Thyroid gland (tissue), 4 donors: ENCODE measurements at places on chromosomes 13 and 19.

- H3K36me3 ChIP-seq, result no peaks in the 10 kb centered on the region
- DNase-seq, result no peak
- no peak overlapping the region for H3K4me3 ChIP-seq
- H3K27me3 ChIP-seq, result no peaks in the 10 kb centered on the region
Observed at GRCh38 chr13:49521224-49521623, 25.5 kb downstream of the PHF11 start.

DNA sequence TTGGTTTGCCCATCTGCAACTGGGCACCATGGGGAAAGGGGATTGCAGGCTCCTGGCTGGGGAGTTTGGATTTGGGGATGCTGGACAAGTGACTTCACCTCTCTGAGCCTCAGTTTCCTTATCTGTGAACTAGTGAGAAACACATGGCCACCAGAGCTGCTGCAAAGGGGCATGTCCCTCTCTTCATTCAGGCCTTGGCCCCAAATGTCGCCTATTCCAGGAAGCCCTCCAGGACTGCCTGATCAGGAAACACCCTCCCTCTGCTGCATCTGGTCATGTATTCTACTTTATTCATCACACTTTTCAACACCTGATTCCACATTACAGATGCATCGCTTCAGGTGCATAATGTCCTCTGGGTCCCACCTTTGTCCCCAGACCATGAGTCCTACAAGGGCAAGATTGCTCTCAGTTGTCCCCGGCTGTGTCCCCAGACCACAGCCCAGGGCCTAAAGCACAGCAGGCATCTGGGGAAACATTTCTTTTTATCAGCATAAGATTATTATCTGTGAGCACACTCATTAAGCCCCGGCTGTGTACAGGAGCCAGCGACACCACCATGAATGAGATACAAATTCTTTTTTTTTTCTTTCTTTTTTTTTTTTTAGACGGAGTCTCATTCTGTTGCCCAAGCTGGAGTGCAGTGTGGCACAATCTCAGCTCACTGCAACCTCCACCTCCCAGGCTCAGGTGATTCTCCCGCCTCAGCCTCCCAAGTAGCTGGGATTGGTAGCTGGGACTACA lies 37.5 kb downstream of the ARRDC2 start:
- no peak for DNase-seq
- peak overlapping the region; percentile 22 for H3K4me3 ChIP-seq
- H3K27me3 ChIP-seq, result no peaks in the 10 kb centered on the region
- no peaks in the 10 kb centered on the region for H3K36me3 ChIP-seq
- H3K4me1 ChIP-seq, result peaks cover 5% of the 10 kb centered on the region

DNA sequence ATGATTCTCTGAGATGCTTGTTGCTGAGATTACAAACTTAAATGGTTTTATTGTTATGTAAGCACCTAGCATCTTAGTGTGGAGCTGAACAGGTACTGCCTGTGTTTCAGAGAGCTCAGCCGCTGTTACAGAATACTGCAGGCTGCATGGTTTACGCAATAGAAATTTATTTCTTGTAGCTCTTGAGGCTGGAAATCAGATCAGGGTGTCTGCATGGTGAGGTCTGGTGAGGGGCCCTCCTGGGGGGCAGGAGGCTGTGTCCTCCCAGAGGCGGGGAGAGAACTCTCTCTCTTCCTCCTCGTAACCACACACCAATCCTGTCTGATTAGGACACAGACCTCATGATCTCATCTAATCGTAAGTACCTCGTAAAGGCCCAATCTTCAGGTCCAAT lies 13.1 kb downstream of the ATP11A start:
- DNase-seq, result no peak
- H3K4me1 ChIP-seq, result peaks cover 2% of the 10 kb centered on the region
- no peak overlapping the region for H3K4me3 ChIP-seq
- H3K36me3 ChIP-seq, result no peaks in the 10 kb centered on the region
- H3K27ac ChIP-seq, result no peak overlapping the region

GRCh38 chr13:77222000-77222690 lies 104.7 kb downstream of the MYCBP2 start:
- H3K4me3 ChIP-seq, result no peak overlapping the region
- DNase-seq, result no peak
- peaks cover 4% of the 10 kb centered on the region for H3K36me3 ChIP-seq
- no peak overlapping the region for H3K27ac ChIP-seq

DNA sequence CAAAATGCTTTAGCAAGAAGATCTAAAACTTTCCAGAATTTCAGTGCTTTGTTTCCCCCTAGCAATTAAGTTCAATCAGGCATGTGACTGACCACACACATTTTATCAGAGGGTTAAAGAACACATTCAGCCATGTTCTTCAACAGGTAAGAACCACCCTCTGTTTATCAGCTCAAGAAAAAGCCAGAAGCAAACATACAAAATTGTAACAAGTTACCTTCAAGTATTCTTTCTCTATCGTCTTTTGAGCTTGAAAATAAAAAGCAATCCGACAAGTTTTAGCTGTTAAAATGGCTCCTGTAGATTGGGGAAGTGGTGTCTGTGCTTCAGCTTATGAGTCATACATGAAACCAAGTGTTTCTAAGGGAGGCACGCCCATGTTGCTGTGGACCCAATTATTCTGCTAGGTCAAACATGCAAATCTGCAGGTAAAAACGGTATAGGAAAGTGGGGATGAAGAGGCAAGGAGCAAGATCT lies at the start of gene ELF1:
ELF1 (minus strand) TSS at position 306 of the 477 bp plus-strand sequence. CDS start 37,262 bp downstream, outside the sequence.
- no peaks in the 10 kb centered on the region for H3K36me3 ChIP-seq
- peak; percentile 66 for DNase-seq
- H3K27ac ChIP-seq, result peak within 1 kb of the TSS; percentile 94
- H3K27me3 ChIP-seq, result no peaks in the 10 kb centered on the region
- peaks cover 36% of the 10 kb centered on the region for H3K4me1 ChIP-seq
- H3K4me3 ChIP-seq, result peak within 1 kb of the TSS; percentile 14

DNA sequence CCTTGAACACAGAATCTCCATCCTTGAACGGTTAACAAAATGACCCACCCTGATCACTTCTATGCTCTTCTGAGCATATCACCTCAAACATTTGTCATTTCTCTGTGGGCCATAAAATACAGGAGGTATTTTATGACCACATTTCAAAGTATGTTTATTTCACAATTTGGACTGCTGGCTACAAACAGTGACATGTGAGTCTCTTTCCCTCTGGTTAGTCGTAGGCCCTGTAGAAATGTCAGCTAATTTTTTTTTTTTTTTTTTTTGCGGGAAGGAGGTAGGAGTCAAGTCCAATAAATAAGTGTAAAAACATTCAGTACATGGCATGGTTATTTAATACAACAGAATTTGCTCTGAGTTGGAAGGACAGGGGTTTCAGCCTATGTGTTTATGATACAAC lies 70.7 kb downstream of the FOXO1 start:
- H3K36me3 ChIP-seq, result no peaks in the 10 kb centered on the region
- no peak overlapping the region for H3K4me3 ChIP-seq
- H3K4me1 ChIP-seq, result peaks cover 80% of the 10 kb centered on the region
- no peak for DNase-seq
- no peak overlapping the region for H3K27ac ChIP-seq

DNA sequence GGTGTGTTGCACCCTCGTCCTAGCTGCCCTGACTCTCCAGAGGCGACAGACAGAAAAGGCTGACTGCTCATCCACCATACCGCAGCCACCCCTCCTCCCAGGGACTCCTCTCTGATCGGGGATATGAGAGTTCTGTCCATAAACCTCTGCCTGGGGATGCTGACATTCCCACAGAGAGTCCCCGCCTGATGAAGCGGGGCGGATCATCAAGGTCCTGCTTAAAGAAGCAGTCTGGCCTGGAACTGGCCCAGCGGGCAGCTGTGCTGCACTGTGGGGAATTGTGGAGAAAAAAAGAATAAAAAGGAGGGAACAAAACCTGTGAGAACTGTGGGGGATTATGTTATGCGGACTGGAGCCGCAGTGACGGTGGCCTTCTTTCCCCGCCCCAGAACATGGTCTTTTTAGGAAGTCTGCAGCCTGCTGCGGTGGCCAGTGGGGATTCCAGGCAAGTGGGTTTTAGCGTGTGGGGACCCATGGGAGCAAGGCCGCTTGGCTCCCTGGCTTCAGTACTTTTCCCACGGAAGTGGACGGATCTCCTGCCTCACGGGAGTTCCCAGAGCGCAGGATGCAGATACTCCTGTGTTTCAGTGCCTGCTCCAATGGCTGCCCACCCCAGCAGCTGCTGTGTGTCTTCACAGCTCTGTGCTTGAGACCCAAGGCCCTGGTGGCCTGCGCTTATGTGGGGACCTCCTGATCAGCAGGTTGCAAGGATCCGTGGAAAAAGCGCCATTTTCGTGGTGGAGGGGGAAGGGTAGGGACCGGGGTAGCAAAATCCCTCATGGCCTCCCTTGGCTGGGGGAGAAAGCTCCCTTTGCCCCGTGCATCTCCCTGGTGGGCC lies 1456.2 kb upstream of the SLC10A2 start:
- H3K36me3 ChIP-seq, result no peaks in the 10 kb centered on the region
- H3K27ac ChIP-seq, result no peak overlapping the region
- no peaks in the 10 kb centered on the region for H3K27me3 ChIP-seq
- no peaks in the 10 kb centered on the region for H3K4me1 ChIP-seq
- no peak for DNase-seq
- no peak overlapping the region for H3K4me3 ChIP-seq

- DNase-seq, result no peak
- H3K4me1 ChIP-seq, result no peaks in the 10 kb centered on the region
- H3K27me3 ChIP-seq, result no peaks in the 10 kb centered on the region
- no peaks in the 10 kb centered on the region for H3K36me3 ChIP-seq
Observed at GRCh38 chr13:114114006-114114640, 18.3 kb downstream of the RASA3 start.

DNA sequence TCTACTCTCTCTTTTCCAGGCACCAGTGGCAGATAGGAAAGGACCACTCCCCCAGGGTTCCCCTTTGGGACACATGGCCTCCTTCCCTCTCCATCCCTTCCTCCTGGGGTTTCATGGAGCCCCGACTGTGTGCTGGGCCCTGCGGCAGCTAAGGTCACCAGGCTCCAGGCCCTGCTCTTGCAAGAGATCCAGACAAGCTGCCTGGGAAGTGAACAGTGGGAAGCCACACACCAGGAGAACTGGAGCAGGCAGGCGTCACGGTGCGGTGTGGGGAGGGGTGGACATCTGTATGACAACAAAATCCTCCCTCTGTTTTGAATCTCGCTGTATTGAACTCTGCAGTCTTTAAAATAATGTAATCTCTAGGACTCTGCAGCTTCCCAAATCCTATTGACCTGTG lies 330.1 kb downstream of the UQCRFS1 start:
- H3K4me3 ChIP-seq, result no peak overlapping the region
- no peak overlapping the region for H3K27ac ChIP-seq
- no peak for DNase-seq

DNA sequence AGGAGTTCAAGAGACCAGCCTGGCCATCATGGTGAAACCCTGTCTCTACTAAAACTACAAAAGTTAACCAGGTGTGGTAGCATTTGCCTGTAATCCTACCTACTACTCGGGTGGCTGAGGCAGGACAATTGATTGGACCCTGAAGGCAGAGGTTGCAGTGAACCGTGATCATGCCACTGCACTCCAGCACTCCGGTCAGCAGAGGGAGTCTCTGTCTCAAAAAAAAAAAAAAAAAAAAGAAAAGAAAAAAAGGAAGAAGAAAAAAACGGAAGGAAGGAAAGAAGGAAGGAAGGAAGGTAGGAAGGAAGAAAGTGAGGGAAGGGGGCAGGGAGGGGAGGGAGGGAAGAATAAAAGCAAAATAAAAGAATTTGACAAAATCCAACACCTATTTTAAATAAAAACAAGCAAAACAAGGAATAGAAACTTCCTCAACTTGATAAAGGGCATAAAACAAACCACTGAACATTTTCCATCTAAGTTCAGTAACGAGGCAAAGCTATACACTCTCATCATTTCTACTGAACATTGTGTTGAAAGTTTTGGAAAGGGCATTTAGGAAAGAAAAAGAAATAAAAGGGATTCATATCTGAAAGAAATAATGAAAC lies 411.6 kb upstream of the SLITRK5 start:
- H3K27me3 ChIP-seq, result no peaks in the 10 kb centered on the region
- peak; percentile 30 for DNase-seq
- no peak overlapping the region for H3K27ac ChIP-seq

- no peaks in the 10 kb centered on the region for H3K4me1 ChIP-seq
- no peaks in the 10 kb centered on the region for H3K36me3 ChIP-seq
- no peak overlapping the region for H3K4me3 ChIP-seq
- no peak for DNase-seq
- no peaks in the 10 kb centered on the region for H3K27me3 ChIP-seq
- no peak overlapping the region for H3K27ac ChIP-seq
Observed at GRCh38 chr13:101390461-101390860, 25.8 kb downstream of the NALCN start.

GRCh38 chr19:1445932-1446712 lies 3.8 kb upstream of the APC2 start:
- H3K36me3 ChIP-seq, result peaks cover 10% of the 10 kb centered on the region
- DNase-seq, result no peak
- H3K4me1 ChIP-seq, result peaks cover 6% of the 10 kb centered on the region
- H3K27ac ChIP-seq, result no peak overlapping the region

GRCh38 chr13:29543230-29544215 lies 52.0 kb downstream of the SLC7A1 start:
- H3K4me1 ChIP-seq, result peaks cover 6% of the 10 kb centered on the region
- H3K27me3 ChIP-seq, result no peaks in the 10 kb centered on the region
- no peaks in the 10 kb centered on the region for H3K36me3 ChIP-seq
- no peak for DNase-seq
- H3K4me3 ChIP-seq, result no peak overlapping the region
- no peak overlapping the region for H3K27ac ChIP-seq

DNA sequence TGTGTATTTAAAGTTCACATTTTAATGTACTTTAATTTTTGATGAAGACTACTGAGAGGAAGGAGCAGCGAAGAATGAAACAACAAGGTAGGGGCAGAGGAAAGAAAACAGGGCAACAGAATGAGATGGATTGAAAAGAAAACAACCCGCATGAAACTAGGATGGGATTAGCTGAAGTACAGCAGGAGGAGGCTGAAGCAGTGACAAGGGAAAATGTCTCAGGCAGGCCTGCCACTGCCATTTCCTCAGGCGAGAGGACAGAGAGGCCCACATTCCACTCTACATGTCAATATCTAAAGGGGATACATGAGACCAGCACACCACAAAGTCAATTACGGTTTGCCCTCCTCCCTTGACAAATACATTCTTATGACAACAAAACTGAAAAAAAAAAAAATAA lies 1703.2 kb downstream of the EFNB2 start:
- no peak overlapping the region for H3K27ac ChIP-seq
- no peaks in the 10 kb centered on the region for H3K4me1 ChIP-seq
- no peak for DNase-seq
- H3K36me3 ChIP-seq, result no peaks in the 10 kb centered on the region

DNA sequence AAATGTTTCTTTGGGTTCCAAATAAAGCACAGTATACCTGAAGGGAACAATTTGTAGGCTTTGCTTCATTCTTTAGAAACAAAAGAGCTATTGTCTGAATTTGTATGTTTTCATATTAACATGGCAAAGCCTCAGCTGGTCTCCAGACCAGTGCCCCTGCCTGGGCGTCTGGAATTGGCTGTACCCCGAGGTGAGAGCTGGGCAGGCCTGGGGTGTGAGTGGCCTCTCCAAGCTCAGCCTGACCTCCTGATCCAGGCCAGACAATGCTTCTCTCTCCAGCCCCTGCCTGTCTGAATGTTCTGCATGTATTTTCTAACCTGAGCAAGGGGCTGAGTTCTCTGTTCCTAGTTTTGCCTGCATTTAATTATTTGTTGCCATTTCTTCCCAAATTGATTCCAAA lies 66.3 kb upstream of the MCF2L start:
- peak; percentile 86 for DNase-seq
- H3K27ac ChIP-seq, result peak overlapping the region; percentile 95
- no peak overlapping the region for H3K4me3 ChIP-seq
- H3K4me1 ChIP-seq, result peaks cover 40% of the 10 kb centered on the region
- H3K36me3 ChIP-seq, result no peaks in the 10 kb centered on the region

- no peak overlapping the region for H3K27ac ChIP-seq
- peak; percentile 55 for DNase-seq
- H3K4me3 ChIP-seq, result no peak overlapping the region
- H3K4me1 ChIP-seq, result no peaks in the 10 kb centered on the region
- no peaks in the 10 kb centered on the region for H3K36me3 ChIP-seq
Observed at GRCh38 chr13:111423168-111423785, 102.8 kb downstream of the TEX29 start.
